ENCODE measurements at places on chromosomes 6 and 20.
A peak's percentile ranks its signal among the peaks of the same experiment; 100 is the strongest.

GRCh38 chr20:43583133-43583864 lies 7.4 kb upstream of the IFT52 start:
- DNase-seq = no peak

- peak; percentile 53 for DNase-seq
These were observed 28.3 kb downstream of the MRS2 start for GRCh38 chr6:24431045-24431451.

GRCh38 chr20:37920270-37920669 lies 17.3 kb downstream of the VSTM2L start:
- no peak for DNase-seq

DNA sequence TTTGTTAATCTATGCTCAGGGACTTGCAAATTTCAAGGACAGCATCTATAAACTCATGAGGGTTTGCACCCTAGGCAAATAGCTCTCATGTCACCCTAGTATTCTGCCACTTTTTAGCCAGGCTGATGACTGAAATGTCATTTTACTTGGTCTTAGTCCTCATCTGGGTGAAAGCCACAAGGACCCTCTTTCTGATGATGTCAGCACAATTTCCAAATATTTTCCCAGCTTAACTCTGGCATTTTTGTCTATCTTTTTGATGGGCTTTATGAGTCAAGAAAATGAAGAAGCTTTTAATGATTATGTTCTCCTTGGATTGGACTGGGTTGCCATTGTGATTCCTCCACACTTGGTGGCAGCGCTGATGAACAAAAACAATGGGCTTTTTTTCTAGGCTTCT lies 420.1 kb upstream of the BTBD3 start:
- DNase-seq = no peak

- DNase-seq = no peak
These were observed 896.6 kb upstream of the MANEA start for GRCh38 chr6:94680669-94681212.

GRCh38 chr20:58008413-58008812 lies 220.0 kb downstream of the ANKRD60 start:
- DNase-seq = no peak

DNA sequence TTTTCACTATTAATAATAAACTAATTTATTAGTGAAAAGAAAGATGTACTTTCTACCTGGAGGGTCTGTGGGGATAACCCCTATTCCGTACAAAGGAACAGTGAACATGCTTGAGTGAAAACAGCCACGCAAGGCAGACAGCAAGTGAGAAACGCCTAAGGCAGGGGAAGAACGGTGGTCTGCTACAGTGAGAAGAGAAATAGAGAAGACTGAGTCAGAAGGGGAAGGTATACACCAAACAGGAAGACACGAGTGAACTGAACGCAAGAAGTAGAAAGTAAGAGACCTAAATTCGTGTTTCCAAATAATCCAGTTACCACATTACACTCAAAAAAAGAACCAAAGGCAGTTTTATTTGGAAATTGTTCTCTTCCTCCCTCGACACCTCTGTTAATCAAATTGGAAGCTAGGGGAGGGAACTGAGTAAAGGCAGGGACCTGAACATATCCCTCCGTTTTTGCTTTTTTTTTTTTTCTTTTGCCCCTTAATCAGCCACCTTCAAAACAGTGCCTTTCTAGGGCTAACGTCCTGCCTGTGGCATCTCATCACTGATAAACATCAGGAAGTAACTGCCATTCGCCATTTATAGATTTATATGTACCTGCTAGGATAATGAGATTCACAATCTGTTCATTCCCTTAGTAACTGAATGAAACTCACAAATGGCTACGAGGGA lies 48.9 kb downstream of the ATXN1 start:
- peak; percentile 77 for DNase-seq

DNA sequence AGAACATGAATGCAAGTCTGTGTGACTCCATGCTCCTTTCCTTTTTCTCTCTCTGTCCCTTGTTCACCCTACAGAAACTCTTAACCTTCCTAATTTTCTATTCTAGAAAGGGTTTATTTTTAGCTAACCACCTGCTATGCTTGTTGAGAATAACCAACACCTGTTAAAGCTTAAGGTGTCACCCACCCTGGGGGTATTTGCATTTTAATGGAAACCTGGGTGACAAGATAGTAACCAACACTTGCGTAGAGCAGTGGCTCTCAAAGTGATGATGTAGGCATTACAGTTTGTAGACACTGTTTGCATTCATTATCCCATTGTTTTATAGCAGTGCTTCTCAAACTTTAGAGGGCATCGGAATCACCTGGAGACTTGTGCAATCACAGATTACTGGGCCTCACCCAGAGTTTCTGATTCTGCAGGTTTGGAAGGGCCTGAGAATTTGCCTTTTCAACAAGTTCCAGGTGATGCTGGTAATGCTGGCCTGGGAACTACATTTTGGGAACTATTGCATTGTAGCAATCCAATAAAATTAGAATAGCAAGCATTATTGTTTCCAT lies 114.4 kb upstream of the ARMC2 start:
- DNase-seq = no peak

- no peak for DNase-seq
These were observed 34.8 kb downstream of the TOP1 start for GRCh38 chr20:41063442-41063841.

DNA sequence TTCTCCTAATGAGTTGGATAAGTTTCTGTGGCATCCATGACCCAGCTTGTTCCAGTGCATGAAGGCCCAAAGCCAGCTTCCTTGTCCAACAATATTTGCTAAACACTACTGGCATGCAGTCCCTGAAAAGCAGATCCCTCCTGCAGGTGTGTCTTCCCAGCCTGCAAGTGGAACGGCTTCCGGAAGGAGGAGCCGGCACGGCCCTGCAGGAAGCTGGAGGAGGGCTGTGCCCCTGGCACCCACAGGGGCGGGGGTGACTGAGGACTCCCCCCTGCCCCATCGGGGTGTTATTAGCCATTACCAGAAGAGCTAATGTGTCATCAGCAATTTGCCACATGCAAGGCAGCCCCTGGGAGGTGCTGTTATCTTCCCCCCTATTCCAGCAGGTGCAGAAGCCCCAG lies 27.4 kb downstream of the NPEPL1 start:
- DNase-seq = no peak

DNA sequence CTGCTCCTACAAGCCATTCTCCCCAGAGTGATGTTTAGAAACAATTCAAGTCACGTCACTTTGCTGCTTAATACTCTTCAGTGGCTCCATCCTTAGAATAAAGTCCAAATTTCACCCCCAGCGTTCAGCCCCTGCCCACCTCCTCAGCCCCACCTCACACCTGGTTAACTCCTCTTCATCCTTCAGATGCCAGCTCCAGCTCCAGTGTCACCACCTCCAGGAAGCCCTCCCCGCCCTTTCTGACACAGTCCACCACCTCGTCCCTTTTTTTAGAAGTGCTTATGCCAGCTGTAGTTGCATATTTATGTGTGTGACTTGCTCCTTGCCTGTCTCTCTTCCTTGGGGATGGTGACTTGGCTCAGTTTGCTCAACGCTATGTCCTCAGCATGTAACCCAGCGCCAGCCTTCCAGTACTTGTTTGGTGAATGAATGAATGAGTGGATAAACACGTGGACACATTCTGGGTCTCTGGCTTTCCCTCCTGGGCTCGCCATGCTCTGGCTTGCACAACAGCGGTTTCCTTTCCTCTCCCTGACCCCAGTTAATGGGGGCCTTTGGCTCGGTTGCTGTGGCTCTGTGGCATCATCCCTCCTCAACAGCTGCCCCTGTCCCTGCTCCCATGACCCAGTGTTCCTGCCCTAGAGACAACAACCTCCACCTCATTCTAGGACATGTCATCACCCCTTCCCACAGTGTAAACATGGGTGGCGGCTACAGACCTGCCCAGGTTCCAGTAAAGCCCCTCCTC lies 3.7 kb upstream of the IP6K3 start:
- no peak for DNase-seq

- no peak for DNase-seq
These were observed 35.8 kb upstream of the BHLHE23 start for GRCh38 chr20:63042448-63043071.

GRCh38 chr6:132648356-132648755 lies 10.6 kb downstream of the TAAR1 start:
- DNase-seq = peak; percentile 6

GRCh38 chr20:15925376-15925775 lies 647.9 kb downstream of the KIF16B start:
- no peak for DNase-seq

DNA sequence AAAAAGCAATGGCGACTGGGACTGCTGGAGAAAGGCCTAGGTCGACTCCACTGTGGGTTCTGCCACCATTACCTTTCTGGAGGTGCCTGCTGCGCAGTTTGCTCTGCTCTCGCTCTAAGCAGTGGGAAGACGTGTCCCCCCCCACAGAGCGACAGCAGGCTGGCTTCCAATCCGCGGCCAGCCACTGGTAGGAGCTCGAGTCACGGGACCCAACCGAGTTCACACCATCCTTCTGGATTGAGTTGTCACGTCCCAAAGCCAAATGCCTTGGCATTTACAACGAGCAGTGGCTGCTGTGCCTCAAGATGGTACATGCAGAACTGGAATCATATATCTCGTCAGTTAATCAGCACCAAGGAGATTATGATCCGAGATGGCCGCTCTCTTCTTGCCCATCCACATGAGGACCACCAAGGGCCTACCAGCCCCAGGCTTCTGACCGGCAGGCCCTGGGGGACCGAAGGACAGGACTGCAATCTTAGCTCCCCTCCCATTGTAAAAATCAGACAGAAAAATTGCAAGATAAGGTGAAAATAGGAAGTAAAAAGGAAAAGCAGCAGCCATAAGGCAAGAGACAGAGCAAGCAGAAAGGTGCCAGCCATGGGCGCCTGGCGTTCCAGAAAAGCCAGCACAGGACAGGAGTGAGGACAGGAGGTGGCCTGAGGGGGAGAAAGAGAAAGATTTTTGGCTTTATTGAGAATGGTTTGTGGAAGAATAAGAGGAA lies 74.4 kb downstream of the TRAM2 start:
- no peak for DNase-seq

GRCh38 chr6:121482004-121482693 lies 46.7 kb downstream of the GJA1 start:
- DNase-seq = no peak

DNA sequence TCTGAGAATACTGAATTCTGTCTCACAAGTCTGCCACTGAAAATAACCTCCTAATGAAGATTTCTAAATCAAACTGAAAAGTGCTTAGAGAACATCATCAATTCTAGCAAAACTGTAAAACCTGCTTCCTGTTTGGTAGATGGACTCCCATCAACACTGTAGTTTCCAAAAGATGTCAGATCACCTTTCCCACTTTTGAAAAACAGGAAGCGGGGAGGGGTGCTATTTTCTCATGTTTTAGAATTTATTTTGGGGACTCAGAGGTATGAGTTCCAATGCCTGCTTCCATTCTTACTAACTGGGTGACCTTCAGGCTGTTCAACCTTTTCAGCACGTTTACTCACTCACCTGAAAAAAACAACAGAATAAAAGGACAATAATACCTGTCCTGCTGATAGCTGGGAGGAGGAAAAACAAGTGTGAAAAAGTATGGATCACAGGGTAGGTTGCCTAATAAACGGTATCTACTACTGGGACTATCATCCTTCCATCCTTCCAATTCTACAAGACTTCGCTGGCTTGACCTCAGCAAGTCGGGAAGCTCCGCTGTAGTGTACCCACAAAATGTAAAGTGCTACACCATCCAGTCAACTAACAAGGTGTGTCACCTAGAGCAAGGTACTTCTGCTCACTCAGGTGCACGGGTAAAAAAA lies 1.1 kb downstream of the ATP5F1E start:
- no peak for DNase-seq

DNA sequence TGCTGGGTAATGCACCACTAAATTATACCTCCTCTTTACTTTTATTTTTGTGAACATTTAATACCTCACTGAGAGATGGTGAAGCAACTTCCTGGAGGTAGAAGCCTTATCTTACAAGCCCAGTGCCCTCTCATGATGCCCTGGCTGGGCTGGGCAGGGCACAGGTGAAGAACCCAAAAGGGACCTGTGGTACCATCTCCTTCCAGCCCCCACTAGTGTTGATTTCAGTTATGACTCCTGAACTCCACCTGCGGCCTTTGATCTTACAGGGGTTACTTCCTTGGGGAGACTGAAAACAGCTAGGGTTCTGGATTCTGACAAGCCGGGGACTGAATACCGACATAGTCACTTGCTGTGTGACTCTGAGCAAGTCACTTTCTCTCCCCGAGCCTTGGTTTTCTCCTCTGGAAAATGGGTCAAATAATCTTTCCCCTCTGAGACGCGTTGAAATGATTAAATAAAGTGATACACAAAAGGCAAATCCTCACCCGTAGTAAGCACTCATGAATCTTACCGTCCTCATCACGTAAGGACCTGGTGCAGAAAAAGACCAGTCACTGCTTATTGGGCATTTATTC lies 1.2 kb downstream of the SLC13A3 start:
- no peak for DNase-seq

GRCh38 chr20:51062065-51062464 lies 39.2 kb upstream of the KCNG1 start:
- DNase-seq = no peak

DNA sequence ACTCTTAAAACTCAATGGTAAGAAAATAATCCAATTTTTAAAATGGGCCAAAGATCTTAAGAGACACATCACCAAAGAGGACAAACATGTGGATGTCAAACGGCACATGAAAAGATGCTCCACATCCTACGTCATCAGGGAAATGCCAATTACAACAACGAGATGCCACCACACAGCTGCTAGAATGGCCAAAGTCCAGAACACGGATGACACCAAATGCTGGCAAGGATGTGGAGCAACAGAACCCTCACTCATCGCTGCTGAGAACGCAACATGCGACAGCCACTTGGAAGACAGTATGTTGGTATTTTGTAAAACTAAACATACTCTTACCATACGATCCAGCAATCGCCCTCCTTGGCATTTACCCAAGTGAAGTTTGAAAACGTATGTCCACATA lies 132.8 kb upstream of the CDH4 start:
- DNase-seq = no peak

- no peak for DNase-seq
These were observed at the start of gene PI16 for GRCh38 chr6:36954262-36954931. PI16 (plus strand) TSS chr6:36954738; CDS start chr6:36954761, 23 bp downstream.

GRCh38 chr6:160167604-160168399 lies 46.2 kb downstream of the SLC22A1 start:
- DNase-seq = no peak

GRCh38 chr20:31822421-31823330 lies 3.5 kb downstream of the MYLK2 start:
- peak; percentile 41 for DNase-seq

DNA sequence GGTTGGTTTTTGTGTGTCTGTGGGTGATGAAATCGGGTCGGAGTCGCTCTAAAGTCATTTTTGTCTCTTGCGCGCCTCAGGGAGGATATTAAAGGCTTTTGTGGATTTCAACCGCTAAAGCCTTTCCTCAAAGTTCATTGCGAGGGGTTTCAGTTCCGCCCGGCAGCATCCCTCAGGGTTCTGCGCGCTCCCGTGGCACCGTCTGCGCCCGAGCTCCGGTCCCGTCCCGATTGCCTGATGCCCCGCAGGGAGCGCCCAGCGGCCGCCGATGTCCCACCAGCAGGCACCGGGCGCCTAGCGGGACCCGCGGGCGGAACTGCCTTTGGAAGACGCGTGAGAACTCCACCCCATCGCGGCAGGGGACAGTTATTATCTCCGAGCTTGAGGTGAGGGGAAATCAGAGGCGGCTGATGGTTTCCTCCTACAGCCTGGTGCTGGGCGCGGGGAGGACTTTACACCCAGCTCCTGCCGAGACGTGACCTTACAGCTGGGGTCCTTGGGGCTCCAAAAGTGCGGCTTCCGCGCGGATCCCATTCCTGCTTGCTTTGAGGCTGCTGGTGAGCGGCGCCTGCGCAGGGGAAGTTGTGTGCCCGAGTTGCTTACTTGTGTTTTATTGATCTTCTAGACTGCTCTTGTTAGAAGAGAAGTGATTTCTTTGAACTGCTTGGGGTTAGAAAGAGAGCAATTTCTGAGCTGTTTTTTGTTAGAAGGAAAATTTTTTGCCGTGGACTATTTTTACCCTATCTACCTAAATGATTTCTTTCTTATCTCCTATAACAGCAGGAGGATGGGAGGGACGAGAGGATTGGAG lies 27.1 kb downstream of the ULBP1 start:
- peak; percentile 7 for DNase-seq

Data from inflammatory macrophage (primary cell).